ENCODE measurements at places on chromosomes 1 and 21. TPM values are rescaled to one million over a fixed set of nuclear protein-coding genes. Genes with fewer than 3 reads are reported as not detected.

The SRM gene
- 68.0 TPM for total RNA-seq

DNA sequence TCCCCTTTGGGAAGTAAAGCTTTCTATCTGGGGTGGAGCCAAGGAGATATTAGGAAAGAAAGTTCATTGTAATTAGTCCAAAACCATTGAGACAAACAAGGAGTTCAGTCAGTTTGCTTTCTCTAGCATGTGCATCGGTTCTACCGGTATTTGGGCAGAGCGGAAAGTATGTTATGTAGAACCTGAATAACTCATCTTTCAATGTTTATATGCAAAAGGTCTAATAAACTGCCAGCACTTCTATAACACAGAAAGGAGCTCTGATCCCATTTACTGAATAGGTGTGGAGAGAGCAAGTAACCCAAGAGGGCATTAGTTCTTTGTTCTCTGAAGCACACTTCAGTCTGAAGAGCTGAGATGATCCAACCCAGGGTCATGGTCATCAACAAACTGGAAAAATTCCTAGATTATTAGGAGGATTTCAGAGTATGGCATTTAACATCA is 3.5 kb downstream of the TGFB2 start:
- H3K4me3 ChIP-seq, result peak overlapping the region; percentile 76
- H3K36me3 ChIP-seq, result no peaks in the 10 kb centered on the region
- peak overlapping the region; percentile 86 for H3K27ac ChIP-seq
- no peak for DNase-seq

The LRRC53 gene
- total RNA-seq, result not detected

- H3K27me3 ChIP-seq, result no peaks in the 10 kb centered on the region
- no peaks in the 10 kb centered on the region for H3K36me3 ChIP-seq
- no peak for DNase-seq
- peak overlapping the region; percentile 43 for H3K4me3 ChIP-seq
- no peaks in the 10 kb centered on the region for H3K4me1 ChIP-seq
Measured at GRCh38 chr1:204806943-204807687, 63.5 kb upstream of the NFASC start.

DNA sequence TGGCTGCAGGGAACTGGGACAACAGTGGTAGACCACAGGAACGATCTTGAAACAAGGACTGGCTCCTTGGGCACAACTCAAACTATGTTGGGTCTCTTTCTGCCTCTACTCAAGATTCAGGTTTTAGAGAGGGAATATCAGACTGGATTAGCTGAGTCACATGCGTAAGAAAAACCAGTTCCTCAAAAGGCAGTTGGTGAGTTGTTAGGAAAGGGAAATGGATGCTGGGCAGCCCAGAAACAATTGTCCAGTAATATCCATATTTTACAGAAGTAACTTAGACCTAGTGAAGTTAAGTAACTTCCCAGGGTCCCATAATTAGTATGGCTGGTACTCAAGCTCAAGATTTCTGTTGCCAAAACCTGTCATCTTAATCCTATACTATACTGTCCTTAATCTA is 27.0 kb upstream of the TMEM39B start:
- no peaks in the 10 kb centered on the region for H3K27me3 ChIP-seq
- H3K4me1 ChIP-seq, result no peaks in the 10 kb centered on the region
- no peak overlapping the region for H3K4me3 ChIP-seq
- no peak for DNase-seq

The LDLRAD1 gene
- not detected for total RNA-seq

Data from vagina (tissue), 2 donors.